ENCODE measurements at places on chromosomes 5 and 9.
A peak's percentile ranks its signal among the peaks of the same experiment; 100 is the strongest.

DNA sequence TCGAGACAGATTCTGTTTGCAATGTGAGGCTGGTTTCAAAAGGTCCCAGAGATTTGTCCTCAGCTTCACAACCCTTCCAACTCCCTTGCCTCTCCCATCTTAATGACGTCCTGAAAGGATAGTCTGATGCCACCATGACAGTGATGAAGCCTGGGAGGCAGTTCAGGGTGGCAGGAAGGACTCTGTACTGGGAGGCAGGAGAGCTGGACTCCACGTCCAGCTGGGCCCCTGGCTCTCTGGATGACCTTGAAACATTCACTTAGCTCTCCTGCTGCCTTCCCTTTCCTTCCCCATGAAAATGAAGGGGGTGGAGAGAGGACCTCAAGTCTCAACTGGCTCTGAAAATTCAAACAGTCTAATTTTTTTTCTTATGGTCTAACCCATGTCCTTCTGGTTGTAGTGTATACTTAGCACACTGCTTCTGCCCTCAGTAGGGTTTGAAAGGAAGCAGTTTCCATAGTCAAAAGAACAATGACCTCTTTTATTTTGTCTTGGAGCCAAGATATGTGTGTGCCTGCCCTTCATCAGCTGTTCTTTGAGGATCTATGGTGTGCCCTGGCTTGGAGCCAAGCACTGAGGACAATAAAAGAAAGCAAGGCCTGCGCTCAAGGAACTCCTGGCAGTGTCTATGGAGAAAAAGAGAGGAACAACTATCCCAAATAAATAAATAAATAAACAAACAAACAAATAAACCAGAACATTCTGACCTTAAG is 188.3 kb downstream of the GRIA1 start:
- DNase-seq, result no peak

DNA sequence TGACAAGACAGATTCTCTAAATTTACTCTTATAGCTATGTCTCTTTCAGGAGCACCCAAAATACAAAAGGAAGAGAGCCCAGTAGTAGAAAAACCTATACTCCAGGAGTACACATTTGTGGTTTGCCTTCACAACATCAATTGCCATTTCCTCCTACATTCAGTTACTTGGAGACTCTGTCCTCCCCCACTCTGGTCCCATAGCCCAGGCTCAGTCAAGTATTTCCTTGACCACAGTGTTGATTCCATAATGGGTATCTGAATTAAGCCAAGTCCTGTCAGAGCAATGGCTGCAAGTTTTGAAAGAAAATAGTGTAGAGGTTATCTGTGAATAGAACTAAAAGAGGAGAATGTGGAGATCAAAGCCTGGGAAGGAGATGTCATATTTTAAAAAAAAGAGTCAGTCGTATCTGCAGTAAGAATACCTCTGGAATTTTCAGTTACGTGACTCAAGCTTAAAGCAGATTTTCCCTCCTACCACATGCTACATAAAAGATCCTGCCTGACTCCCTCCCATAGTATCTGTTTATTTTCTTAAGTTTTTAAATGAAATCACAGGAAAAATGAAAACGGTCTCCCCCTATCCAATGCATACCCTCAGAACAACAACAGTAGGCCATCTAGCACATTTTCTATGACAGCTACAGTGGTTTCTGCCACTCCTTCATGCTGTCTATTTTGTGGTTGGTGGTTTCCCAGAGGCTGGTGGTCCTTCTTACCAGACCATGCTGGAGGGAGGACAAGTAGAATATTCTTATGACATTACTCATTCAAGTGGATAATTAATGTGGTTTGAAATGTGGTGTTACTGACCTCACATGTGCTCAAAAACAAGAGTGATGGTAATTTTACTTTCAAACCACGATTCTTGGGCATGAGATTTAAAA is 249.7 kb upstream of the TMEM161B start:
- no peak for DNase-seq

DNA sequence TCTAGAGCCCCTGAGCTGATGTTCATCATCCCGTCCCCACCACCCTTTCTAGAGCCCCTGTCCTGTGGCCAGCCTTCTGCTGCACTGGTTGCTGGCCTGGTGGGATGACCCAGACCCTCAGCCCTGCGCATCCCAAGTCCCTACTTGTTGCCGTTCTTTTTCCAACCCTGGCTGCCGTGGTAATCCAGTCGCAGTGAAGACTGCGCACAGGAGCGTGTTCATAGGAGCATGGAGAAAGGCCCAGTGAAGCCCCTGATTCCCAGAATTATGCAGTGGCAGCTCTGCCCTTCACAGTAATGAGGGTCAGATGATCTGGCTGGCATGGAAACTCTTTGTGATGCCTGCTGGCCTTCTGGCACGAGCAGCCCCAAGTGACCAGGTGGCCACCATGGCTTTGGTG is 183.3 kb downstream of the CACNA1B start:
- DNase-seq, result no peak

DNA sequence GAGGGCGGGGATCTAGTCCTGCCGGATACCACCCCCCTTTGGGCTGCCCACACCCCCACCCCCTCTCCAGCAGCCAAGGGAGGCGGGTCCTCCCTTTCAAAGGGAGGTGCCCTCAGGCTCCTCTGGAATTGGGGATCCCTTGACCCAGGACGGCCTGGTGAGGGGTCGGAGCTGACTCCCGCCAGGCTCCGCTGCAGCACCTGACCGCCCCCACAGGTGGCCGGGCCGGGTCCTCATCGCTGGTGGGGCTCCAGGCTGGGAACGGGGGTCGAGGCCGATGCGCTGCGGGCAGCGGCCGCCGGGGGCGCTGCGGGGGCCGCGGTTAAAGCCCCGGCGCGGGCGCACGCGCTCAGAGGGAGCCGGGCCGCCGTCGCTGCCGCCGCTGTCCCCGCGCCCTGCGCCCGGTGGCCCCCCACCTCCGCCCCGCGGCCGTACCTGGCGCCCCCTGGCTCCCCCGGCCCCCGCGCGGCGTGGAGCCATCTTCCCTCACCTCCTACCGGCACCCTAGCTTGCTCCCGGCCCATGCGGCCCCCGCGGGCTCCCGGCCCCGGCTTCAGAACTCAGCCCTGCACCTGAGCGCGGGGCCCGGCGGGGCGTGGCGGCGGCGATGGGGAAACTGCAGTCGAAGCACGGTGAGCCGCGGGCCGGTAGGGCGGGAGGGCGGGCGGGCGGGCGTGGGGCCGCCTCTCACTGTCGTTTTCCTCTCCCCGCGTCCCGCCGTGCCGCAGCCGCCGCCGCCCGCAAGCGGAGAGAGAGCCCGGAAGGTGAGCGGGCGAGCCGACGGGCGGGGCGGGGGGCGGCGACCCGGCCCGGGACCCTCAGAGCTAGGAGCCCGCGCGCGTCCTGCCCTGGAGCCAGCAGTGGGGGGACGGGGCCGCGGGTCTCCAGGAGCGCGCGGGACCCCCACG is at the start of gene NKD2:
TSS of gene NKD2 (plus strand) at position 352 of the 908 bp plus-strand sequence. CDS start at position 608, 256 bp downstream.
- DNase-seq, result peak; percentile 75

DNA sequence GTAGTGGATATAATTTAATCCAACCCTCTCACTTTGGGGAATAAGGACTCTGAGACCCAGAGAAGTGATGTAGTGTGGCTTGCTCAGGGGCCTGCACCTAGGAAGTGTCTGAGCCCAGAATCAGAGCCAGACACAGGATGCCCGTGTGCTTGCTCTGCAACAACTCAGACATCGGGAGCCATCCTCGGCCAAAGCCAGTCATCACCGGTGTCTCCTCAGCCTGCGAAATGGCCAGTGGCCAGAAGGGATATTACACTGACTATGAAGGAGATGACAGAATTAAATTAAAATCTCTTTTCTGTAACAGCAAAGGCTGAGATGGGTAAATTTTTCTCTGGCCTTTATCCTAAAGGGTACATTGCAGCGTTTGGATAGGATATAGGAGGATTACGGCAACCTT is 102.9 kb downstream of the MARCHF11 start:
- no peak for DNase-seq

DNA sequence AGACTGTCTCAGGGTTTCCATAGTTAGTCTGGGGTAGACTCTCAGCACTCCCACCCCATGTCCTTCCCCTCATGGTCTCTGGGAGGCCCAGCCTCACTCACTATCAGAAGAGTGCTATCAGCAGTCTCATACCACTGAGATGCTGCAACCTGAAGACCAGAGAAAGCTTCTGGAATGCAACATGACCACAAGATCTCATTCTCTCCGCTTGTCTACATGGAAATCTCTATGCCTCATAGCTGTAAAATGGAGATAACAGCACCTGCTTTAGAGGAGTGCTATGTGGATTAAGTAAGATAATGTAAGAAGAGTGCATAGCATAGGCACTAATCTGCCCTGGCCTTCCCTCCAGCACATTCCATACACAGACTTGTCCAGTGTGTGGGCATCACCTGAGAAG is 47.0 kb upstream of the ZNF169 start:
- no peak for DNase-seq

- DNase-seq, result no peak
Observed at GRCh38 chr5:170238456-170239196, 5.8 kb downstream of the C5orf58 start.

DNA sequence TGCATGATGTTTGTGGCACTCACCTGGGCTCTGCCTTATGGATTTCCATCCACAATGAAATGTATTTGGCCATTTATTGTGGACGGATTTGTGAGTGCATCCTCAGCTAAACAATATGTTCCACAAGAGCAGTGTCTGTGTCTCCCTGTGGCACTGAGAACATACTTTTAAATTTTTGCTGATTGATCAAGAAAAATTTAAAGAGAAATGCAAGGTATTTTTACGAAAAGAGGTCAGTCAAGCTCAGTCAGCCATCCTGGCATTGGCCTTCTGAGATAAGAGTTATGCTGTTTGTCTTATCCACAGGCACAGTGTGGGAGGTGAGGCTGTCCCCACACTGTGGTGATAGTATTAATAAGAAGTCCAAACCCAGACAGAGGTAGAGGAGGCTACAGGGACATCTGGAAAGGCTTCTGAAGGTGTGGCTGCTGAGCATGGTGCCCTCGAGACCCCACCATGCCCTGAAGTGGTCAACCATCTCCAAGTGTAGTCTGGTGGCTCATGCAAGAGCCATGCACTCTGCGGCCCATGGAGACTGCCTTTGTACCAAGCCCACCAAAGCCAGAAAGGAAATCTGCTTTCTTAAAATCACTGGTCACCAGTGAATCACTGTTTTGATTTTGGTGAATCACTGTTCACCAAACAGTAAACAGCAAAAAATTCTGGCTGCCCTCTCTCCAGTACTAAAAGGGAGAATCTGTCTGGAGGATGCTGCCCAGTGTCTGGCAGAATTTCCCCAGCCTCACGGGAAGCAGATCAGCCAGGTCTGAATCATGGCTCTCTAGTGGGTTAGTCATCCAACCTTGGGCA is 28.8 kb downstream of the SPOCK1 start:
- no peak for DNase-seq

DNA sequence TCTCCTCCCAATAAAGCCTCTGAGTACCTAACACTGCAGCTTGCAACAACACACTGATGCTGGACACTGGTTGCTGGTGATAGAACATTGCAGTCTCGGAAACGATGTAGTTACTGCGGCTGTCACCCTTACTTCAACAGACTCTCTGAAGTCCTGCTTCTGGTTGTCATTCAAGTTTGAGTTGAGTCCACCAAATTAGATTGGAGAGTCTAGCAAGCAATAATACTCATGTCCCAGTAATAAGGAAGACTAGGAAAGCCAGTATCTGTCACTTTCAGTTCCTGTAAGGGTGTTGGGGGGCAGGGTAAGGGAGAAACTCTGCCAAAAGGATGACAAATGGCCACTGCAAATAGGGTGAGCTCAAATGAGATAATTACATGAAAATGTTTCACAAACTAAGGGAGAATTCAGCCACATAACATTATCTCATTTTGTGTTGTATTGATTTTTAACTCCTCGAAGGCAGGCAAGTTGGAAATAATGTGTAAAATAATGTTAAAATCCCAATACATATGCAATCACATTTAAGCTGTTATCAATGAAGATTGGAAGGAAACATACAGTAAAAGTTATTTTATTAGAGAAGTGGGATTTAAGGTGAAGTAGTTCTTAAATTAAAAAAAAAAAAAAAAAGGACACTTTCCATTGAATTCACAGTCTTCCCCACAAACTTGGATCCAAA is 849 bp upstream of the IFT74 start:
- no peak for DNase-seq

- no peak for DNase-seq
Observed at GRCh38 chr5:151388960-151389359, 41.6 kb upstream of the SLC36A2 start.

DNA sequence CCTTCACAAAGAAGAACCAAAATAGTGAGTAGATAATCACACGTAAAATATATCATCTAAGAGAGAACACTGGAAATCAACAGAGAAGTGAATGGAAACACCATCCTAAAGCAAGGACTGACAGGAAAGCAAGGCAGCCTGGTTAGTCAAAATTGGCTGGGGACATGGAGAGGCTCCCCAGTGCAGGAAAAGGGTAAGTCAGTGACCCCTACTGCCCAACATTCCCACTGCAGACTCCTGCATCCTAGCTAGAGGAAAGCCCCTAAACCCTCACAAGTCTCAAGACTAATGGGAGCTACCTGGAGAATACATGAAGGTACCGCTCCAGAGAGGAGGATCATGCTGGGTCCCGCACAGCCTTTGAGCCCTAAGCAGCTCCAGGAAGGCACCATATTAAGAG is 60.1 kb downstream of the ZDHHC21 start:
- no peak for DNase-seq

DNA sequence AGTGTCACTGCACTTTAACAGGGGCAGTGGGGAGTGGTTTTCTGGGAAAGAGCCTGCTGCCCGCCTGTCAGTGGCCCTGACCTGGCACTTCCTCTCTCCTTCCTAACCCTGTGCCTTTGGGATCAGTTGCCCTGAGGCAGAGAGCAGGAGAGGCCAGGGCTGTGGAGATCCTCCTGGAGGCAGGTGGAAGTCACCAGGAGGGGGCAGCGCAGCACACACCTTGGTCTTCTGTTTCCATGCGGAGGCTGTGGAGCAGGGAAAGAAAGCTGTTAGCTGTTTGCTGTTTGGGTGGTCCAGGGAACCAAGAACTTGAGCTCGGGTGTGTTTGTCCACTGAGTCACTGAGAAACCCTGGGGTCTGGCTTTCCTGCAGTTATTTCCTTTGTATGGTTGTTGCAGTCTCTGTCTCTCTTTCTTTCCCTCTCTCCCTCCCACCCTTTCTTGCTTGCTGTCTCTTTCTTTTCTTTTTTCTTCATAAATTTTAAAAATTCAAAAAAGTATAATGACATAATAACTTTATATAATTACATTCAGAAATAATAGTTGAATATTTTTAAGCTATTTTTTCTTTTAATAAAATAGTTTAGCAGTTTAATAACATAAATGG is 28.1 kb downstream of the NTRK2 start:
- DNase-seq, result peak; percentile 52

GRCh38 chr9:76231001-76231400 is 163.2 kb downstream of the RFK start:
- DNase-seq, result no peak

DNA sequence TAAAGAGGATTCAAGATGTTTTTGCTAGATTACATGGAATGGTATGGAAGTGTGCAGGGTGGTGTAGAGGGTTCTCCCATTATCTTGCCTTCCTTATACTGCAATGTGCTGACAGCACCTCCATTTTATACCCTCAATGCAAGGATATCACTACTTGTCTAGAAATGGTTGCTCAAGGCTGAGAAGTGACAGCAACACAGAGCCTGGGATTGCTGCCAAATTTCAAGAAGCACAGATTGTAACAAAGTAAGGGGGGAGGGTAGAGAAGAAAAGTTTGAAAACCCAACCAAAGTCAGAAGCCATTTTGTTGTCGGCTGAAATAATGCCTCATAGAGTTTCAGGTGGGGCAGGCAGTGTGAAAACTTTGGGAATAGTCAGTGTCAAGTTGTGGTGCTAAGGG is 29.8 kb downstream of the PCDHAC2 start:
- DNase-seq, result no peak

GRCh38 chr5:65926893-65927292 is 518 bp downstream of the ERBIN start:
- no peak for DNase-seq

GRCh38 chr9:12141422-12141821 is 551.8 kb upstream of the TYRP1 start:
- DNase-seq, result no peak

GRCh38 chr5:28737222-28737621 is 1698.8 kb upstream of the CDH9 start:
- DNase-seq, result no peak
